ENCODE measurements at places on chromosomes 1 and 21.

DNA sequence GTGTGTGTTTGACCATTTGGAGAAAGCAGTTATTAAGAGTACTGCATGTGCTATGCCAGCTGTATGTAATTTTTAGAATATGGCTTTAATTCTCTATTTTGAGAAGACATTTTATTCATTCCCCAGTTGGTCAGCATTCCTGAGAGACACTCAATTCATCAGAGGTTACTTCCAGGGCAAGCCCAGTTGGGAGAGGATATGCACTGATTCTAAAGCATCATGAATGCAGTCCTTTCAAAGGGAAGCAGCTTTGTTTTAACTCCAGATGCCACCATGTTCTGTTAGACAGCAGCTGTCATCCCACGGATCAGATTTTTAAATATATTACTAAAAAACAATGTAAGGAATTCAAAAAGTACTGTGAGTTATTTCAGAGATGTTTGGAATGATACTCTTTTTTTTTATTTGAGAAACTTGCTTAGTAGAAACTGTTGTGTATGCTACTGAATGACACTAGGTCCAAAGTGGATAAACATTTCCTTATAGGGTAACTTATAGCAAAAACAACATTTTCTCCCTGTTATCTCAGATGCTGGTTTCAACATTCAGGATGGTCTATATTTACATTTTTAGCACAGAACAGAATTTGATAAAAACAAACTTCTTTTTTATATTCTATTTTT, 149.5 kb upstream of the B3GALT2 start:
- DNase-seq, result no peak

GRCh38 chr21:16418642-16419041, 688.9 kb downstream of the USP25 start:
- DNase-seq, result no peak

DNA sequence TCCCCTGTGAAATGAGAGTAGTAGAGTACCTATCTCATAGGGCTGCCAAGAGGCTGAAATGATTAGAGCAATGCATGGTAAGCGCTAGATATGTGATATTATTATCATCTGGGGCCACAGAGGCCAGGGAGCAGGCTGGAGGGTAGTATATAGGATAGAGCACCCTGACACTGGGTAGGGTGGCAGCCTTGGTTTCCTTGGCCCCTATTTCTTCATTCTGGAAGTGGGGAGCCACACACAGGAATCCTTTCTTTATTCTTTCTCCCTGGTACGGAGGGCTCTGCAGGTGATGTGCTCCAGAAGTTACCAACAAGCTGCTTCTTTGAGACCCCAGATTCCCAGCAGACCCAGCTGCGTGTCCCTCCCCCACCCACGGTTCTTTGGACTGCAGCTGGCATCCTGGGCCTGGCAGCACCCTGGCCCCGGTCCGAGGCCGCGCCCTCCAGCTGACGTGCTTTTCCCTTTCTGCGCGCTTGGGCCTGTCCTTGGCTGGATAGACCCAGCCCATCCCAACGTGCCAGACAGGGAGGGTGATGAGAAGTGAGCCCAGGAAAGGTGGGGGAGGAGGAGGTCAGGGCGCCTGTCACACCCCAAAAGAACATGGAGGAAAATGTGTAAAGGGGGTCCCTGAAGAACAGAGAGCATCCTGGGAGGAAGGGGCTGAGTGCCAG, 18.2 kb downstream of the INAVA start:
- no peak for DNase-seq

- DNase-seq, result no peak
Measured at GRCh38 chr1:15155888-15156741, 2.6 kb downstream of the TMEM51 start.

DNA sequence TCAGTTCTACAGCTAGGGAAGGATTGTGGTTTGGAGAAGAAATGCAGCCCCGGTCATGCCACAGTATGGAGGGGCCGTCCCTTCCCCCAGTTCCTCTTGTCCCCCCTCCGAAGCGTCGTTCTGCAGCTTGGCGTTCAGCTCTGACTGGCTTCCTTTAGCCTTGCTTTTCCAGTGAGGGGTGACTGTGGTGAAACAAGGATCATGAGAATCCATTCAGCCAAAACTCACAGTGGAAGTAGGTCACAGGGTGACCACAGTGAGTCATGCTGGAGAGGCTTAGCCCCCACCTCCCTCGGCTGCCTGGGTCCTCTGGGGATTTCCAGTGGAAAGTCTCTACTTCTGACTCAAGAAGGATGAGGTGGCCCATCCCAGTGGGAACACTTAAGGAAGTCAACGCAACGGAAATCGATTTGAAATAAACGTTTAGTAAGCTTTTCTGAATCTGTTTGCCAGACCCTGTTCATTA, 37.3 kb upstream of the COL6A2 start:
- DNase-seq, result peak; percentile 39

- DNase-seq, result no peak
Measured at GRCh38 chr1:86712088-86712860, 7.9 kb downstream of the SH3GLB1 start.

DNA sequence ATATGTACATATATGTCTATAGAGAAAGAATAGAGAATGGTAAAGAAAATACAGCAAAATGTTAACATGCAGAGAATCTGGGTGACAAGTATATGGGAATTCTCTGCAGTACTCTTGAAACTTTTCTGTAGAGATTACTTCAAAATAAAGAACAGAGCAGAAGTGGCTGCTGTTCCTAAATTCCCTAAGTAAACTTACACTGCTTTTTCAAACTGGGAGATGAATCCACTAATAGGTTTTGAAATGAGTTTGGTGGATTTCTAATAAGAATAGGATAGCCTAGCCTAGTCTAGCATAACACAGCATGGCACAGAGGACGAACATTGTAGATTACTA, 450 bp upstream of the CR2 start:
- no peak for DNase-seq

All from stimulated activated CD8-positive, alpha-beta memory T cell treated with anti-CD3 and anti-CD28 coated beads, Interleukin-7, amount 100 ng/mL, for 48 hours (primary cell).